ENCODE measurements at places on chromosomes 7 and 10.

DNA sequence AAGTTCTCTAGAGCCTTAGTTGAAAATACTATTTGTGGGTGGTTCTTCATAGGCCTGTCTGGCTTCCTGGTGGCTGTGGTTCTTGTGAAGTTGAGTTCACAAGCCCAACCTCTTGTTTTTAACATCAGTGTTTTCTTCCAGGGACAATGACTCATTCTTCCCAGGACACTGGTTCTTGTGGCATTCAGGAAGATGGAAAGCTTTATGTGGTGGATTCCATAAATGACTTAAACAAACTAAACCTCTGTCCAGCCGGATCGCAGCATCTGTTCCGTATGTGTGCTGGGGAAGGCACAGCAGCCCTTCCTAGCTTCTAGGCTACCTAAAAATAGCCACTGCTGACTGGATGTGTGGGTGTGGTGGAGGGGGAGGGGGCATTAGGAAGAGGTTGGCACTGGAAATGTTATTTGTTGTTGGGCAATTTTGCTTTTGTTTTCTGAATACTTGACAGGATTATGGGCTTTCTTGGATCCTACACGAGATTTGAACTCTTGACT is 3.9 kb downstream of the LSMEM1 start:
- DNase-seq = no peak

GRCh38 chr10:6951732-6952131 is 371.7 kb upstream of the PRKCQ start:
- no peak for DNase-seq

DNA sequence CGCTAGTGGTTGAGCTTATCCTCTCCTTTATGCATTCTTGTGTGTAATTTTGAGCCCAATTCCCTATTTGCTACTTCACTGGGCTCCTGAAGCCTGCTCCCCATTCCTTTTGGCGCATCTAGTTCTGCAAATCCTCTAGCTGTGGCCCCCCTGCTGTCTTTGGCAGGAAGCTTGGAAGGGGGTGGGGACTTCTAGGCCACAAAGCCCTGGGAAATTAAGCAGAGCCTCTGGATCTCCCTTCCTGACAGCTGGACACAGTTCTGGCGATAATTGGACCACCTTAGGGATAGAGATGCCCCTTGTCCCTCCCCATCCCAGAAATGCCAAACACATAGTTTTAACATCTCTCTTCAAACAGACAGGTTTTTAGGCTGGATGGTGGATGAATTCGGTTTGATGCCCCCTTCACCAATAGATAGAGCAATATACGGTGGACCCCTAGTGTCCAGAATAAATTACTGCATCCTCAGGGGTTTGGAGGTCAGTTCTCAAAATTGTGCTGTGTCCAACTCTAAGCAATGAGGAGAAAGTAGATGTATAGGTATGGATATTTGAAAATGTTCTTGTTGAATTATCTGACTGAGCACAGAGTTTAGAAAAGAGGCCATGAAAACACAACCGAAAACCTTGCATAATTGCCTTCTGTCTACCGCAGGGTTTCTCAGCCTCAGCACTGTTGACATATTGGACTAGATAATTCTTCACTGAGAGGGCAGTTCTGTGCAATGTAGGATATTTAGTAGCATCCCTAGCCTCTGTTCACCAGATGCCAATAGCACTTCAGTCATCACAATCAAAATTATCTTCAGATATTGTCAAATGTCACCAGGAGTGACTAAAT is 75.5 kb downstream of the PAPSS2 start:
- DNase-seq = no peak

- DNase-seq = no peak
These were observed 6.9 kb downstream of the CPA4 start for GRCh38 chr7:130299866-130300265.

DNA sequence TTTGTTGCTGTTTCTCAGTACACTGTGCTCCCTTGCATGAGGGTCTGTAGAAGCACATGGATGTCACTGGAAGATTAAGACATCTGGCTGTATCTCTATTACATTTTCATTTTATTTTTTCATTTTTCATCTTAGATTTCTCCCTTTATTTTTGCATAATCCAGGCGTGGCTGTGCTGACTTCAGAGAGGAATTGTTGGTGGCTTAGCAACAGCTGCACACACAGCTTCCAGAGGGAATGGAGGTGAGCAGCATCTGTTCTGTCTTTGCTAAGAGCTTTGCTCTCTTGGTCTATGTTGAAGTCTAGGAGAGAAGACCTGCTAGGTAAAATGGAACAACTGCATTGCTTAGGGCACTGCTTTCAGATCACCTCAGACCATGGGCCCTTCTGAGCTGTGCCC is 254.4 kb upstream of the SP4 start:
- no peak for DNase-seq

- no peak for DNase-seq
These were observed 649.5 kb upstream of the MKI67 start for GRCh38 chr10:128775743-128776142.

Measured in SHP77 treated with DMSO at 0.1 percent for 48 hours (cell line).